ENCODE measurements at places on chromosomes 4 and X.

- DNase-seq = no peak
These were observed 51.4 kb downstream of the STIM2 start for GRCh38 chr4:26912069-26912468.

- no peak for DNase-seq
These were observed 280.3 kb downstream of the ARAP2 start for GRCh38 chr4:35963974-35964515.

DNA sequence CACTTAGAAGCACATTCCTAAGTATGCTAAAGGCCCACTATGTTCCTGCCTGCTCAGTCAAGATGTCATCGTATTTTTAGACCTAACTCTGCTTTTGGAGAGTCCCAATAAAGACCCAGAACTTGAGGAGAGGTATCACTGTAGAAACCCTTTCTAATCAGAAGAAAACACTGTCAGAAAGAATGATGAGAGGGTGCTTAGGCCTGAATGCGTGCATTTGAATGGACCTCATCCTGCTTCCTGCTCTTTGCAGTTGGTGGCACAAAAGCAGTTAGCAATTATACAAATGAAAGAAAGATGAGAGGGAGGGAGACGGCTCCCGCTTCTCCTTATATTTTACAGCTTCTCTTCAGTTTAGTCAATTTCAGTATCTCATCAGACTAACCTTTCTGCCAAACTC is 987.2 kb downstream of the CCSER1 start:
- no peak for DNase-seq

GRCh38 chr4:116438981-116439729 is 646.2 kb downstream of the TRAM1L1 start:
- DNase-seq = no peak

DNA sequence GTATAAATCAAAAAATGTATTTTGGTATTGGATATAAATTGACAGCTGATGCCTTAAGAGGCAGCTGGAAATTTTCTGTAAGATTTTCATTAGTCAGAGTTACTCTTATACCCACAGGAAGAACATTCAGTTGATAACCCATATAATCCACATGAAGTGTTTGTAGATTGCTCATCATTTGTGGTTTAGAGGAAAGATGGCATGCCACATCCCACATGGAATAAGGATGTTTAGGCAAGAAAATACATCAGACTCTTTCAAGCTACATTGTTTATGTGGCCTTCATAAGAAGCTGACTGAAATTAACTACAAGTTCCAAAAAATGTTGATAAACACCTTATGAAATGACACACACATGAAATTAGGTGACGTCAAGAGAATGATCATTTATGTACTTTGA is 56.6 kb downstream of the AREG start:
- DNase-seq = peak; percentile 27

- DNase-seq = no peak
These were observed 47.1 kb upstream of the CITED1 start for GRCh38 chrX:72352786-72353185.

- no peak for DNase-seq
These were observed 62.8 kb upstream of the GRIA3 start for GRCh38 chrX:123121241-123121640.

GRCh38 chr4:148069086-148069894 is 337.4 kb downstream of the ARHGAP10 start:
- no peak for DNase-seq

DNA sequence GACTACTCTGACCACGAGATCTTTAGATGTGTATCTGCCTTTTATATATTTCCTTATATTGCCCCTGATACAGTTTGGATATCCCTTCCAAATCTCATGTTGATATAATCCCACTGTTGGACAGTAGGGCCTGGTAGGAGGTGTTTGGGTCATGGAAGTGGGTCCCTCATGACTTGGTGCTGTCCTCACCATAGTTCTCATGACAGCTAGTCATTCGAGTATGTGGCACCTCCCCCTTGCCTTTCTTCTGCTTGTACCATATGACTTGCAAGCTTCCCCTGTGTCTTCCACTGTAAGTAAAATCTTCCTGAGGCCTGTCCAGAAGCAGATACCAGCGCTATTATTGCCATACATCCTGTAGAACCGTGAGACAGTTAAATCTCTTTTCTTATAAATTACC is 145.3 kb downstream of the ZNF518B start:
- no peak for DNase-seq

DNA sequence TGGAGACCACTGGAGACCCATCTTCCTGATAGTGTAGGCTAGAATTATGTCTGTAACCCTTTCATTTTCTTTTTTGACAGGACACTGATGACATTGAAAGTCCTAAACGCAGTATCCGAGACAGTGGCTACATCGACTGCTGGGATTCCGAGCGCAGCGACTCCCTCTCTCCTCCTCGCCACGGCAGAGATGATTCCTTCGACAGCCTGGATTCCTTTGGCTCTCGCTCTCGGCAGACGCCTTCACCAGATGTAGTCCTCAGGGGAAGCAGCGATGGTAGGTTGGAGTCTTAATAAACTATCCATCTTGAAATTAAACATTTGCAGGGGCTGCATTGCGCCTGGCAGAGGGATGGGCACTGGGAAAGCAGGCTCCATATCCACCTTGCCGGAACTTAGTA is 75.4 kb downstream of the LIMCH1 start:
- DNase-seq = no peak

DNA sequence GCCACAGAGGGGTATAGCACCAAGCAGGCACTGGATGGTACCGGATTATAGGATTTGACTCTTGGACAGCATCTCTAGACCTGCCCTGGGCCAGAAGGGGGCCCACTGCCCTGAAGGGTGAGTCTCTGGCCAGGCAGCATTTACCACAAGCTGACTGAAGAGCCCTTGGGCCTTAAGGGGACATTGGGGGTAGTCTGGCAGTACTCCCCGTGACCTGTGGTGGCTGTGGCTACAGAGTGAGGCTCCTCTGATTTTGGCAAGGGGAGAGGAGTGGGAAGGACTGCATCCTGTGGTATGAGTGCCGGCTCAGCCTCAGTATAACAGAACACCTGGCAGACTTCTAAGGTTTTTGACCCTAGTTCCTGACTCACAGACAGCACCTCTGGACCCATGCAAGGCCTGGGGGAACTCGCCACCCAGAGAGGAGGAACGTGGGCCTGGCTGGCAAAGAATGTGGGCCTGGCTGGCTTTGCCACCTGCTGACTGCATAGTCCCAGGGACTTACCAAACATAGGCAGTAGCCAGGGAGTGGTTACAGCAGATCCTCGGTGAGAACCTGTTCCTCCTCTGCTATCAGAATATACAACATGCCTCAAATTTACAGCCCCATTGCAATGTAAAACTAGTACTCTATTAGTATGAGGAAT is 48.1 kb downstream of the ABCB7 start:
- no peak for DNase-seq

- DNase-seq = peak; percentile 59
These were observed 2.5 kb downstream of the CPEB2 start for GRCh38 chr4:15004739-15005301.

DNA sequence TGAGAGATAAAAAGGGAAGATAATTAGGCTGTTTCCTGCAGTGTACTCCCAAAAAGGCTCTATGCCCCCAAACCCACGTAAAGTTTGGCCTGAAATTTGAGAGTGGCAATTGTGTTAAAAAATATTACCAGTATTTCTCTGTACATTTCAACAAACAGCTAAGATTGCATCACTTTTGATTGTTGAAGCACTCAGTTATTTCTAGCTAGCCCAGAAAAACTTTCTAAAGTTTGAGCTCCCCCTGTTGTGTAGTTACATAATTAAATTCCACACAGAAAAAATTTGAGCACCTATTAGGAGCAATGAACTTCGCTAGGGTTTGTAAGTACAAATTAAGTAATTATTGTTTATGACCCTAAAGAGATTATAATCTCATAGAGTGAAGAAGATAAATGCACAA is 109.4 kb downstream of the DLG3 start:
- DNase-seq = no peak

DNA sequence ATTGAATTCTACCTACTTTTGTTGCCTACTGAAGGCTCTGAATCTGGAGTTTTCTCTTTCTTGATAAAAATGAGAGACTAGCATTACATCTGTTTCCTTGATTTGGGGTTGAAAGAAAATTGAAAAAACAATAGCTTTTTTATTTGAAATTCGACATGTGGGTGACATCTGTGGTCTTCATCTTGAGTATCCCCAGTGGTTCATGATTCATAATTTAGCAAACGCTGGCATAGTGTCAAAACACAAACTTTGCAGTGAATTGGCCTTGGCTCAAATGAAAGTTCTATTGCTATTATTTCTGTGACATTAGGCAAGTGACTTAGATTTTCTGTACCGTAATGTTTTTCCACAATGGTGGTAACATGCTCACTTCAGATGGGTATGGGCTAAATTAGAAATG is 747.6 kb downstream of the PCDH7 start:
- peak; percentile 53 for DNase-seq

DNA sequence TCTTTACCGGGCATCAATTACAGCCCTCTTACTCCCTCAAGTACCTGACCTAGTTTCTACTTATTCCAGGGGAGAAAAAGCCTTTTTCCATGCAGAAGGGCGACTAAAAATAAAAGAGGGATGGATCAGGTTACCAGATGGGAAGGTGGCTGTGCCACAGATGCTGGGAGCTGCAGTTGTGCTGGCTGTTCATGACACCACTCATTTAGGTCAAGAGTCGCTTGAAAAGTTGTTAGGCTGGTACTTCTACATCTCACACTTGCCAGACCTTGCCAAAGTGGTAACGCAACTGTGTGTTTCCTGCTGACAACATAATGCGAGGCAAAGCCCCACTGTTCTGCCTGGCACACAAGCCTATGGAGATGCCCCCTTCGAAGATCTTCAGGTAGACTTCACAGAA is 148.4 kb upstream of the FGF16 start:
- DNase-seq = no peak

DNA sequence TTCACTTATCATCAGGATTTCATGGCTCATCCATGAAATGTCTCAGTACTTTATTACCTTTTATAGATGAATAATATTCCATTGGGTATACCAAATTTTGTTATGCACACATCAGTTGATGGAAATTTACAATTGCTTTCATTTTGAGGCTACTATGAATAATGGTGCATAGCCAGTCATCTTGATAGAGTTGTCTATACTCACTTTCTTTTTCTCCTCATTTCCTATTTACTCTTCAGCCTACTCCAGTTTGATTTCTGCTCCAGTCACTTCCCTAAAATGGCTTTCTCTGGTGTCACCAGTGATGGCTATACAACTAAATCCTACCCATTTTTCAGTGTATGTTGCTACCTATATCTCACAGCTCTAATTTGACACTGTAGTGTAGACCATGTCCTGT is 743.5 kb upstream of the MAGEB2 start:
- DNase-seq = no peak

DNA sequence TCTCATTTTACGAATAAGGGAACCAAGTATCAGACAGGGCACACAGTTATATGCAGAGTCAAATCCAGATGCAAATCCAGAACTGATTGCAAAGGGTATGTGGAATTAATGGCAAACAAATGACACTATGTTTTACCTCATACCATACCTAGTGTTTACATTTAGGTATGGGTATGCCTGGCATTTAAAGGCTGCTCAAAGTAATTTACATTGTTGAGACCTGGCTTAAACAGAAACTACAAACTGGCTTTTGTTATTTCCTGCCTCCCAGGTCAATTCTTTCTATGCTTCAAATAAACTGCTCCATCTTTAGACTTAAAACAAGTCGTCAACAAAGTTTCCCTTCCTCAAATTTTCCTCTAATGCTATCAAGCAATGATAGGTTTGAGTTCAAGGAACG is 33.7 kb downstream of the ANKRD17 start:
- DNase-seq = no peak

GRCh38 chr4:158540125-158540907 is 18.6 kb downstream of the RXFP1 start:
- no peak for DNase-seq

GRCh38 chr4:145808848-145809512 is 129.0 kb downstream of the C4orf51 start:
- no peak for DNase-seq

DNA sequence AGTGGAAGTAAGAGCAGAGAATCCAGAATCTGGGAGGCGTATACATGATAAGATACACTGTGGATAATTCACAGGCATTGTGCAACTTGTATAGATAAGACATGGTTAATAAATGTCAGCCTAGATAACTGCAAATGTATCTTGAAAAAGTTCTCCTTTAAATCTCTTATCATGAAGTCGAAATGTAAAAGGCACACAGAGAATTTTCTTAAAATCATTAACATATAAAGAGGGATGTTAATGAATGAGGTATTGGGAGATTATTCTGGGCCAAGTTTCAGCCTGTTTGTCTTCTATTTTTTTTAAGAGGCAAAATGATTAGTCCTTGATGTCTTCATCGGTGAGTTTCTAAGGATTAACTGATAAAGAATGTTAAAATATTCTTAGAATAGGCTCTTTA is 835 bp downstream of the TDO2 start:
- DNase-seq = no peak

DNA sequence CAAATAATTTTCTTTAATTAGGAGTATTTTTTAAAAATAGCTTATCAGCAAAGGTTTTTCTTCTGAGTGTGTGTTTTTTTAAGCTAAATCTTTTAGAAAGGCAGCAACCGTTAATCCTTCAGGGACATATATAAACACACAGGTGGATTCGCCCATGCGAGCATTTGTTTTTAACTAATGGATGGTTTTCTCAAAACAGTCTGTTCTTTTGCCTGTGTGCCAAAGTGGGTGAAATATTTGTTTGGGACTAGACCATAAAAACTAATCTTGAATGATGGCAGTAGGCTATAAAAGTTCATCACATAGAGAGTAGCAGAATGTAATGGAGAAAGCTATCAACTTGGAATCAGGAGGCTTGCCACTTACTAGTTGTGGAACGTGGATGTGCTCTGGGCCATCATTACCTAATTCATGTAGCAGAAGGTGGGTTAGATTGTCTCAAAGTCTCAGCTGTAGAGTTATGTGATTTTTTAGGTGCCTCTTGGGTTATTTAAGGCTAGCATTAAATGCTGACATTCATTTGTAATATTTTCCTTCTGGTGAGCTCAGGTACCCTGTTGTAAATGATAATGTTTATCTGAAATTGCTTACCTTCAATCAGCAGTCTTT is 7.4 kb upstream of the TAPT1 start:
- no peak for DNase-seq

GRCh38 chr4:23163647-23164436 is 471.1 kb downstream of the GBA3 start:
- no peak for DNase-seq
